ENCODE measurements at places on chromosomes 1 and 21. TPM values are rescaled to one million over a fixed set of nuclear protein-coding genes. Genes with fewer than 3 reads are reported as not detected.

- no peak for DNase-seq
Observed at GRCh38 chr1:78683079-78683478, 33.4 kb downstream of the IFI44 start.

The FAM3B gene
- total RNA-seq = not detected

GRCh38 chr1:74470251-74470650 is 42.2 kb downstream of the LRRC53 start:
- no peak for DNase-seq

The CDCA8 gene
- not detected for total RNA-seq

The NLRP3 gene
- 1.4 TPM for total RNA-seq
